ENCODE measurements at places on chromosomes 13 and 19.
A peak's percentile ranks its signal among the peaks of the same experiment; 100 is the strongest.

- no peak for DNase-seq
These were observed 81.4 kb downstream of the KCTD15 start for GRCh38 chr19:33878030-33878544.

GRCh38 chr19:14265290-14266036 is 59.5 kb upstream of the ADGRL1 start:
- no peak for DNase-seq

DNA sequence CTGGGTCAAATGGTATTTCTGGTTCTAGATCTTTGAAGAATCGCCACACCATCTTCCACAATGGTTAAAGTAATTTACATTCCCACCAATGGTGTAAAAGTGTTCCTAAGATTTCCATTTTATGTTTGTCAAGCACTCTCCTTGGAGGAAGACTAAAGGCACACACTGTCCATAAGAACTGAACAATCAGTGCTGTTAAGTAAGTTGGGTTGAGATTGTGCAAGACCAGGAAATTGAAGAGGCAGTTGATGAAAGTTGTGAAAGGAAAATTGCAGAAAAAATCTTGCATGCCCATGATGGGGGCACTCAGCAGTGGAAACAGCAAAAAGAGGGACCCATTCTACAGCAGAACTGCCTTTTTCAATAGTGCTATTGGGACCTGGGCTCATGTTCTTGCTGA is 323.6 kb downstream of the DLEU7 start:
- DNase-seq: no peak

- no peak for DNase-seq
These were observed 21.2 kb upstream of the DOCK9 start for GRCh38 chr13:98998831-98999638.

- DNase-seq: no peak
These were observed 28.9 kb downstream of the MLLT1 start for GRCh38 chr19:6250909-6251308.

DNA sequence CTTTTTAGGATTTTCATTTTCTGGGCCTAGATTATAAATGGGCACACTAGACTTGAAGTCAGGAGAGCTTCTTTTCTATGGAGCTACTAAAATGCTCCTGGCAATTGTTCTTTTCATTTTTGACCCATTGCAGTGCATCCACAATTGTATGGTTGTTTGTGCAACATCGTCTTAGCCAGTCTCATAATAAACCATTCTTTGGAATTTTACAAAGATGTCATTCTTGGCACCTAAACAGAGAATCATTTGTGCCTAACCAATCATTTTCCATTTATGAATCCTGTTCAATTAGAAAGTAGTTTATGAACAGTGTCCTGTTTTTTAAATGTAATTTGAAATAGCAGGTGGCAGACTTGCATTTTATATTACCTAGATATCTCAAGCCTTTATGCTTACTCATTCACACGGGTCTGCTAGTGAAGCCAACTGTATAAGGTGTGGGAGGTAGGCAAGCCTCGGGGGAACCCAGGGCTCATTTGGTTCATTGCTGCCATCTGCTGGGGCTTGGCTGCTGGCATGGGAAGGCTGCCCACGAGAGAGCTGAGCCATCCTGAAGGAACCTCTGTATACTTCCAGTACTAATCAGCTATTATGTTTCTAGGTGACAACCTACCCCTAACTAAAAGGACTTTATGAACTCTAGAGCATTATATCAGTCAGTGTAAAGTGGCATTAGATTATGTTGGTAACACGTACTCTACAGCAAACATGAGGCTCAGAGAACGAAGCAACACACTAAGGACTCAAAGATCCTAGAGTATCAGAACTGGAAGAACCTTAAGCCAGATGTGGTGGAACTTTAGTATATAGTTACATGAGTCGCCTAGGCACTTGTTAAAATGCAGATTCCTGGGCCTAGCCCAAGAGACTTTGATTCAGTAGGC is 60.0 kb downstream of the TPT1 start:
- DNase-seq: peak; percentile 79

- no peak for DNase-seq
These were observed 109.5 kb downstream of the NALCN start for GRCh38 chr13:101306773-101307172.

GRCh38 chr13:22278336-22278929 is 607.6 kb downstream of the FGF9 start:
- DNase-seq: peak; percentile 56

DNA sequence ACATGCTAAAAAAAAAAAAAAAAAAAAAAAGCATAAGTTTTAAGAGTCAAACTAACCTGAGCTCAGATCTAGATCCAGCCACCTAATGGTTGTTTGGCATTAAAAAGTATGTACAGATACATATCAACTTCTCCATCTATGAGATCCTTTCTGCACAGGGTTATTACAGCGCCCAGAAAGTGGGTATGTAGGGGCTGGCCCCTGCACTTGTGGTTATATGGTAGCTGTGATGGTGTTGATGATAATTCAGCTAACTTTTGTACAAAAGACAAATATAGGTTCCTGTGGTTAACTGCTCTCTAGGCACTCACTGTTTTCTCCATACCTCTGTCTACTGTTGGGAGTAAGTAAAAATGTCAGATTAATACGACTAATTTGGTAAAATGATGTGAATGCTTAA is 81.7 kb downstream of the TNFRSF19 start:
- no peak for DNase-seq

DNA sequence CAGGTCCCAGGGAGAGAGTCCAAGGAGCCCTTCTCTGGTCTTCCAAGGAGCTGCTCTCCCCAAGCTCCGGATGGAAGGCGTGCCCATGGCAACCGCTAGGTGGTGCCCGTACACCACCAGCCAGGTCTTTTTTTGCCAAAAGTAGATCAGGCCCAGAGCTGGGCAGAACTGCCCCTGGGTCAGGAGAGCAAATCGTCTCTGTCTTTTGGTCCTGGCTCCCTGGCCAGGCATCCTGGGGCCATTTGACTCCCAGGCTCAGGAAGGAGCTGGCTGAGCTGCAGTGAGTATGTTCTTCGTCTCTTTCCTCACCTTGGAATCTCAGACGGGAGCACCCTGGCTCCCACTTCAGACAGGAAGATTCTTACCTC is 24.6 kb upstream of the BCL3 start:
- DNase-seq: peak; percentile 81

- no peak for DNase-seq
These were observed 233.8 kb downstream of the SLC7A1 start for GRCh38 chr13:29361716-29362115.

- no peak for DNase-seq
These were observed 1733.7 kb upstream of the PCDH20 start for GRCh38 chr13:63149375-63149774.

DNA sequence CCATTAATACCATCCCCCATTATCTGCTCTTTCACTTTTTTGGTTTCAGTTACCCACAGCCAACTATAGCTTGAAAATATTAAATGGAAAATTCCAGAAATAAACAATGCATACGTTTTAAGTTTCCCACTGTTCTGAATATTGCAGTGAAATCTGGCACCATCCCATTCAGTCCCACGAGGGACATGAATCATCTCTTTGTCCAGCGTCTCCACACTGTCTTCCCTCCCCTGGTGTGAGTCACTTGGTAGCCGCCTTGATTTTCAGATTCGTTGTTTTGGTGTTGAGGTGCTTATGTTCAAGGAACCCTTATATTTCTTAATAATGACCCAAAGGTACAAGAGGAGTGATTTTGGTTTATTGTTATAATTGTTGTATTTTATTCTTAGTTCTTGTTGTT is 246.1 kb downstream of the DCT start:
- peak; percentile 76 for DNase-seq

- DNase-seq: no peak
These were observed 111.9 kb downstream of the HSPH1 start for GRCh38 chr13:31049833-31050232.

DNA sequence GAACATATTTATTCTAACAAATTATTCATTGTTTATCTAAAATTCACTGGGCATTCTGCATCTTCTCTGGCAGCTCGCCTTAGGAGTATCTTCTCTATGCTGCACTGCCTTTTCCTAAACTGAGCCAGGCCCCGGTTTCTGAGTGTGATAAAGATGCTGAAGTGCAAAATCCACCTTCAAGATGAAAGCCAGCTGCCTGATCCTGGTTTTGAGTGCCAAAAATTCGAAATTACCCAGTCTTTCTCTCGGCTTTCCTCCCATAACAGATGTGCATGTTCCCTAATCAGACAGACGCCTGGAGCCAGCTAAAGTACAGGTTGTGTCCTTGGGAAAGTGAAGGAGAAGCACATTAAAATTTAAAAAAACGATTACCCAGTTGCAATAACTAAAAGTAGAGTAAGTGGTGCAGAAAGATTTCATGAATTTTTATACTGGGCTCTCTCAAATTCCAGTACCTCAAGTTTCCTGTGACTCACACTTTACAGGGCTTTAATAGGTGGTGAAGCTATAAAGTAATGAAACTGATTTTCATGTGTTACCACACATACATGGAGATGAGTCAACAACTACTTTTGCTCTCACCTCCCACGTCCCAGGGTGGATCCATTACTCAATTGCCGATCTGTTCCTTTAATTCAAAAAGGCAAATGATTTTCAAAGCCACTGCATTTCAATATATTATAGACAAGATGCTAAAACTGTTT is 65.0 kb upstream of the GTF2F2 start:
- DNase-seq: peak; percentile 79

DNA sequence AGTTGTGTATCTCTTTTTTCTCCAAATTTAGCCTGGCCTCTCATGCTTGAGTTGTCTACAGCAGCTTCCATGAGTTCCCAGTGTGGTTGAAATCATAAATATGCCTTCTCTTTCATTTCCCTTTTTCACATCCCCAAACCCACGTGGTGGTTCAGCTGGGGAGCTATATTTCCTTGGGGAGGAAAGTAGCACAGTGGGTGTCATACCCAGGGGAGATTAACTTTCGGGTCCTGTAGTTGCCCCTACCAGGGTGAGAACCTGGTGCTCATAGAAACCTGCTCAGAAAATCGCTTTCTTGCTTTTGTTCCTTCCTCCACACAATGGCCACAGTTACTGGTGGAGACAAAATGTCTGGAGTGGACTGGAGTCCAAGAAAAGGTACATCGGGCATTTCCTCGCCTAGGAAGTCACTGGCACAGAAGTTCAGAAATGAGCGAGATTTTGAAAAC is 7.0 kb upstream of the LILRA4 start:
- no peak for DNase-seq

GRCh38 chr13:50122455-50122854 is 107.2 kb downstream of the KCNRG start:
- no peak for DNase-seq

DNA sequence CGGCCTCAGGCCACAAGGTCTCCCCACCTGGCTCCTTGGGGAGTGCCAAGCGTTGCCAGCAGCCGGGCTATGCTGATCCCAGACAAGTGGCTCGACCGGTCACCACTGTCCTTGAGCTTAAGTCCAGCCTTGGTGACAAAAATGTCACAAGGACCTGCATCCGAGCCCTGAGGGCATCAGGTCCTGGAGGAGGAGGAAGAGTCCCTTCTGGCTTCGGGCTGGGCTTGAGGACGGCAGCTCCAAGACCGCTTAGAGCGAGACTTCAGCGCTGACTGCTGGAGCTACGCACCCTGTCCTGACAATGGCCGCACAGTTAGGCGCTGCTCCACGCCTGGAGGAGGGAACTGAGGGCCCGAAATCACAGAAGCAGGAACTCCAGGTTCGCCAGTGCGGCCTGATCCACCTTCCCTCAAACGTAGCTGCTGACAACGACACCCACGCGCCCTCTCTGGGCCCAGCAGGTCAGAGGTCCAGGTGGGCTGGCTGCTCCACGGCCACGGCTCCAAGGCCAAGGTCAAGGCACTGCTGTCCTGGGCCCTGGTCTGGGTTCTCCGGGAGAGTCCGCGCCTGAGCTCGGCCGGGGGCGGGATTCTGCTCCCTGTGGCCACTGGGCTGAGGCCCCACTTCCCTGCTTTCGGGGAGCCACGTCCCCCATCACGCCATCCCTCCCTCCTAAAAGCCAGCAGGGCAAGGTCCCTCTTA is 7.0 kb downstream of the SBNO2 start:
- no peak for DNase-seq

GRCh38 chr13:110156301-110157049 is 150.5 kb downstream of the COL4A1 start:
- no peak for DNase-seq
